ENCODE measurements at places on chromosomes 6 and 20.

DNA sequence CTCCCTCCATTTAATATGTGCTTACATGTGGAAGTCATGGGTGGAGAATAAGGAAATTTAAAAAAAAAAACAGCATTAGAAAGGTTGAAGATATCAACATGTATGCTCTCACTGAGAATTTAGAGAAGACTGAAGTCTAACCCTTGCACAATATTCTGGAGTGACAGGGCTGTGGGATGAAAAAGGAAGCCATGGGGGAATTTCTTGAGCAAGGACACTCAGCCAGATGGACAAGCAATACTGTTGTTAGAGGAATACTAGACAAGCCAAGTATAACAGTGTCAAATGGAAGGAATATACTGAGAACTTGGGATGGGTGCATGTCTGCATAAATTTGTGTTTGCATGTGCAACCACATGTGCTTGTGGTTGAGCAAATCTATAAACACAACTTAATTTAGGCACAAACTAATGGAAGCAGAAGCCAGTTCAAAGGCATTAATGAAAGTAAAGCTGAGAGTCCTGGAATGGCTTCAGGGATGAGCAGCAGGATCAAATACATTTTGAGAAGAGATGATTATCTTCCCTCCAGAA is 119.7 kb downstream of the ADGRB3 start:
- DNase-seq: no peak

- no peak for DNase-seq
Measured at GRCh38 chr6:57195457-57195856, 23.3 kb downstream of the BAG2 start.

- no peak for DNase-seq
Measured at GRCh38 chr6:2733736-2734480, 16.8 kb downstream of the MYLK4 start.

DNA sequence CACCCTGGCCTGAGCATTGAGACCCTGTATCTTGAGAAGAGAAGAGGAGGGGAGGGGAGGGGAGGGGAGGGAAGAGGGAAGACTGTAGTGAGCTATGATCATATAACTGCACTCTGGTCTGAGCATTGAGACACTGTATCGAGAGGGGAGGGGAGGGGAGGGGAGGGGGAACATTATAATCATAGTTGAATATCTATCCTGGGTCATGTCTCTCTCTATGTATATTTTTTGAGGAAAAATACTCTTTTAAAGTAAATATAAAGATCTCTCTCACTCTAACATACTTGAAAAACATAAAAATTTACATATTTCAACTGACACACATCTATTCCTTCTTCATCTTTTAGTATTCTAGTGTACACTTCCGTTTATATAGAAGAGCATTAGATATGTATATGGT is 431.0 kb downstream of the CDKAL1 start:
- no peak for DNase-seq

- DNase-seq: no peak
Measured at GRCh38 chr6:15205321-15205720, 40.5 kb upstream of the JARID2 start.

DNA sequence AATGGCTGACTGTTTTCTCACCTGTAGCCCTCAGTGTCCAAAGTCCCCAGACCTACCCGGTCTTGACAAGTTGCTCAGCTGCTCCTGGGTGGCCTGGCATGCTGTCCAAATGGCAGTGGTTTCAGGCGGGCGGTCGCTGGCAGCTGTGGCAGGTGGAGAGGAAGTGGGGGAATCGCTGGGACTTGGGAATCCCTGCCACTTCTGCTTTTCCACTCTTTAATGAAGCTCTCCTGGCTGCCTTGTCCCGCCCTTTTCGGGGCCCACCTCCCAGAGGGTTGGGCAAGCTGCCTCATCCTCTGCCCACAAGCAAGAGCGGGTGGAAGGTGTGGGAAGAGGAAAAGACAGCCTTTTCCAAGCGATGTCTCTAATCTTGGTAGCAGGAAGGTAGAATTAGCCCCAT is at the start of gene OCSTAMP:
Gene OCSTAMP, minus strand, starts transcription at position 194 of the 400 bp plus-strand sequence. Its CDS starts 94 bp downstream, at position 100.
- DNase-seq: no peak

- no peak for DNase-seq
Measured at GRCh38 chr20:50594591-50595432, 84.6 kb downstream of the PTPN1 start.

DNA sequence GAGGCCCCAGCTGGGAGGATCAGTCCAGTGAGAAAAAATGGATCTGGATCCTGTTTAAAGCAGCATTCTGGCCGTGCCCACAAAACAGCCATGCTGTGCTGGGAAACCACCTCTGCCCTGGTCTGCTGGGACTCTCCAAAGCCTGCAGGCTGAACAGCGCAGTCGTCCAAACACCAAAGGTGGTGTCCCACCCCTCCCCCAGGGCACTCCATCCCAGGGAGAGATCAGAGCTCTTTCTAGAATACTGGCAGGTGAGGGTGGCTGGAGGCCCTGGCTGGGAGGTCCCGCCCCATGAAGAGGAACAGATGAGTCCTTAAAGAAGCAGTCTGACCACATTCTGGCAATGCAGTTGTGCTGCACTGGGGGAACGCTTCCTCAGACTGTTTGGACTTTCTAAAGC is 84.6 kb downstream of the MRAP2 start:
- DNase-seq: no peak

DNA sequence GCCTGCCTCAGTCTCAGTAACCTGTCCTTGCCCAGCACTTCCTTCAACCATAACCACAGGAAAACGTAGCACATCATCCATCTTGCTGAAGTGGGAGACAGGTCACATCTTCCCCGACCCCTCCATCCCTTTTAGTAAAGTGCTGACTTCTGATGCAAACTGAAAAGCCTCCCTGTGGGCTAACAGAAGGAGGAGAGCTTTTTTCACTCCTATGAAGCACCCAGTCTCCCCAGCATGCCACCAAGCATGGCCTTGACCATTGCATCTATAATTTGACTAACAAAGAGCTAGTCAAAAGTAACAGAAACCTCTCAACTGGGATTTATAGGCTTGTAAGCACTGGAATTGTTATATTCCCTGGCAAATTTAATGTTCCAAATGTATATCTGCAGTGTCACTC is 288.9 kb upstream of the IRAK1BP1 start:
- DNase-seq: no peak

All from CD4-positive, alpha-beta T cell treated with Interleukin-2 at 100 ng/mL for 4 hours (primary cell).